ENCODE measurements at places on chromosomes 11 and 22.

- DNase-seq = no peak
These were observed 55.0 kb upstream of the GLYAT start for GRCh38 chr11:58786693-58787092.

- DNase-seq = no peak
These were observed 16.4 kb downstream of the SMARCB1 start for GRCh38 chr22:23803001-23803819.

- no peak for DNase-seq
These were observed 896.2 kb downstream of the BRD1 start for GRCh38 chr22:48931452-48931851.

GRCh38 chr11:114178656-114179055 lies 117.5 kb upstream of the NNMT start:
- no peak for DNase-seq

GRCh38 chr11:44454666-44455065 lies 110.8 kb upstream of the CD82 start:
- no peak for DNase-seq

GRCh38 chr11:8886322-8886721 lies 24.7 kb upstream of the AKIP1 start:
- DNase-seq = no peak

DNA sequence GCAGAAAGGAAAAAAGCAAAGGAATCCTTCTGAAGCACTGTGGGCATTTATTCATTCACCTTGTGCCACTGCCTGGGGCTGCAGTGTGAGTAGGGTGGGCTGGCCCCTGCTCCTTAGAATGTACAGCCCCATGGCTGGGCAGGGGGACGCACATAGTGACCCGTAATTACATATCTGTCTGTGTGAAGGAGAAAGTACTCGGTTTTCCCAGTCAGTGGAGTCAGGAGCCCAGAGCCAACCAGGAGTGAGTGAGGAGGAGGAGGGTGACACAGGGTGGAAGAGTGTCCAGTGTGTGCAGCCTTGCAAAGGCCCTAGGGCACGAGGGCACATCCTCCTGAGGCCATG lies 91.9 kb downstream of the CDKN1C start:
- no peak for DNase-seq

DNA sequence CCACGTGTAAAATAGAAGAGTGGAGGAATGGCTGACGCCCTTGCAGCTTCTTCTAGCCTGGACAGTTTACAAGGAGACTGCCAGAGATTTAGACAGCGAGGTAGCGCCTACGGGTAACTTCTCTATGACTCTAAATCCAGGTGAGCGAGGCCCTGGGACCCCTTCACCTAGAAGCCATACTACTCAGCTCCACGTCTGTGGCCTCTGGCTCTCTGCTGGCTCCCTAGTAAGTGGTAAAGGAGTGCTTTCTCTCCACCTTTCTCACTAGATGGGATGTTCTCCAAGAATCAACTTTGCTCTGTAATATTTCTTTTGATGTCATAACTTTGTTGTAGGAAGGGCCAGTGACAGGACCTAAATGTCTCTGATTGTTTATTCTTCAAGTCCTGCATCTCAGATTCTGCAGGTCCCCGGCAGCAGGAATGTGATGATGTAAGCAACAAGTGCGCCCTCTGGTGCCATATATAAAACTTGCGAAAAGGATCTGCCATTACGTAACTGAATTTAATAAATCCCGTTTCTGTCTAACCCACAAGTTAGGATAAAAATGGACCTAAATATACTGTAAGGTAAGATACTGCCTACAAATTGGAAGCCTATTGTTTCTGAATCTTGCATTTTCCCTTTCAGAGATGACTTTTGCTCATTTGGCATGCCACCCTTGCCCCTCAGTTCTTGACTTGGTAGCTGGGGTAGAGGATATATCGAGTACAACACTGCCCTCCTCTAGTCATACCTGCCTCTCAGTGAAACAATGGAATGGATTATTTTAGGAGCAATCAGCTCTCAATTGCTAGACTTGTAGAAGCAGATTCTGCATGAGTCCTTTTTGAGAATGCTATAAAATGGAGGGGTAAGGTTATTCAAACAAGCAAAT lies 11.0 kb upstream of the PTPN5 start:
- no peak for DNase-seq

- no peak for DNase-seq
These were observed 936.7 kb downstream of the BRD1 start for GRCh38 chr22:48890693-48891554.

- DNase-seq = no peak
These were observed 19.4 kb upstream of the MS4A6E start for GRCh38 chr11:60307507-60308195.

- DNase-seq = no peak
These were observed 81.9 kb upstream of the SPON1 start for GRCh38 chr11:13880634-13881033.

DNA sequence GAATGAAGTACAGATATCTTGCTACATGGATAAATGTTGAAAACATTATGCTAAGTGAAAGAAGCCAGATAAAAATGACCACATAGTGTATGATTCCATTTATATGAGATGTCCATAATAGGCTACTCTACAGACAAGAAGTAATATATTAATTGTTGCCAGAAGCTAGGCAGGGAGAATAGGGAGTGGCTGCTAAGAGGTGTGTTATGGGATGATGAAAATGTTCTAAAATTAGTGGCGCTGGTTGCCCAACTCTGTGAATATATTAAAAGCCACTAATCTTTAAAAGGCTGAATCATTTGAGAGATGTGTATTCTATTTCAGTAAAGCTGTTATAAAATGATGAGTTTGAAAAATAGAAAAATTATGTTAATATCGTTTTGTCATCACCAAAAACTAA lies 144.4 kb downstream of the NCAM1 start:
- no peak for DNase-seq

DNA sequence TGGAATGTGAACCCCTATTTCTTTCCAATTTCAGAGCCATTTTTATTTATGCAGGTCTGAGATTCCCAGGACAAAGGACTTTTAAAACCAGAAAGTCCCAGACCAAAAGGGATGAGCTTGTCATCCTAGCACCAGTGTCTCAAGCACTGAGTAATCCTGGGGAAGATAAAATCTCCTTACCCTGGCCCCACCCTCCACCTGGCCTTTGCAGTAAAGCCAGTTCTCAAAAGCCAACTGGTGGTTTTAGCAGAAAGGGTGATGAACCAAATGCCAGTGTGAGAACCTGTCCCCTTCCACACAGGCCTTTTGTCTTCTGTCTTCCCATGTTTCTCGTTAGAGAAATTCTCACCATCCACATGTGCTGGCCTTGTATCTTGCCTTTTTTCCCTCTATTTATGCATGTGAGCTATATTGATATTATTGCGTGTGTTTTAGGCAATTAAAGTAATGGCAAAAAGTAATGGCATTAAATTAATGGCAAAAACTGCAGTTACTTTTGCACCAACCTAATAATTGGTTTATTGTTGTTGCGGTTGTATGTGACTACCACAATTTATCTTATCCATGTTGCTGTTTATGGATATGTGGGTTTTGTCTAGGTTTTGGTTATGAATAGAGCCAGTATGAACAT lies 191.3 kb downstream of the MYO18B start:
- no peak for DNase-seq

- DNase-seq = no peak
These were observed 3.6 kb upstream of the VPS37C start for GRCh38 chr11:61164606-61165424.

DNA sequence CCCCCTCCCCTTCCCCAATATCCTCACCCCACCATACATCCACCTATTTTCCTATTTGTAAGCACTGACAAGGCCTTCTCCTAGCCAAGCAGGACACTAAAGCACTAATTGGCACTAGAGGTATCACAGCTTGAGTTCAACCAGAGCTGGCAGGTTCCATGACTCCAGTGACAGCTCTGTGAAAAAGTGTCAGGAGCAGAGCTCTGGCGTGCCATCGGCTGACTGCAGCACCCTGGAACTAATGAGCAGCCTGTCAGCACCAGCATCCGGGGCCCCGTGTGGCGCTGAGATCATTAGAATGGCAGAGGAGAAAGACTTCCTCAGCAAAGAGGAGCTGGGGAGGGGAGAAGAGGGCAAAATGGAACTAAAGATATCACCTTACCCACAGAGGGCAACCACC lies 847.4 kb downstream of the NTM start:
- DNase-seq = no peak

GRCh38 chr11:12540913-12541582 lies 133.2 kb upstream of the TEAD1 start:
- DNase-seq = no peak

DNA sequence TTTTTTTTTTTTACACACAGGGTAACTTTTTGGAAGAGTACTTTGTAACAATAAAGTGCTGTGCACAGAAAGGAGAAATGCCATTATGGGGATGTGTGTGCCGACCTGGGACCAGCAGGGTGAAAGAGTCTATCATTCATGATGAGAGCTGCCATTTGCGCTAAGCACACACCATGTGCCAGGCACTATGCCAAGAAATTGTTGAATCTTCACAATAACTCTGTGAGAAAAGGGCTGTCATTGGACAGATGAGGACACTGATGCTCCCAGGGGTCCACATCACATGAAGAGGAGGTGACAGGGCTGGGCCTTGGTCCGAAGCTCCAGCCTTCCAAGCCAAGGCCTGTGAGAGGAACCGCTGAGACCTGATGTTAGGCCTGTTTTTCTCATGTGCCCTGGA lies 5.6 kb downstream of the DUSP18 start:
- DNase-seq = no peak

- no peak for DNase-seq
These were observed at the start of gene PHLDA2 for GRCh38 chr11:2928605-2929530. Gene PHLDA2, minus strand, starts transcription at chr11:2929420. Its CDS starts 56 bp downstream, at chr11:2929364.

GRCh38 chr11:7899418-7899817 lies 31.6 kb downstream of the OR10A6 start:
- no peak for DNase-seq

GRCh38 chr11:119983240-119983732 lies 154.6 kb downstream of the TRIM29 start:
- no peak for DNase-seq

- no peak for DNase-seq
These were observed 704.1 kb upstream of the CCDC179 start for GRCh38 chr11:23564370-23564769.

- DNase-seq = no peak
These were observed 32.3 kb upstream of the CAT start for GRCh38 chr11:34406413-34406812.

GRCh38 chr11:48013269-48013901 lies 33.0 kb downstream of the PTPRJ start:
- no peak for DNase-seq

DNA sequence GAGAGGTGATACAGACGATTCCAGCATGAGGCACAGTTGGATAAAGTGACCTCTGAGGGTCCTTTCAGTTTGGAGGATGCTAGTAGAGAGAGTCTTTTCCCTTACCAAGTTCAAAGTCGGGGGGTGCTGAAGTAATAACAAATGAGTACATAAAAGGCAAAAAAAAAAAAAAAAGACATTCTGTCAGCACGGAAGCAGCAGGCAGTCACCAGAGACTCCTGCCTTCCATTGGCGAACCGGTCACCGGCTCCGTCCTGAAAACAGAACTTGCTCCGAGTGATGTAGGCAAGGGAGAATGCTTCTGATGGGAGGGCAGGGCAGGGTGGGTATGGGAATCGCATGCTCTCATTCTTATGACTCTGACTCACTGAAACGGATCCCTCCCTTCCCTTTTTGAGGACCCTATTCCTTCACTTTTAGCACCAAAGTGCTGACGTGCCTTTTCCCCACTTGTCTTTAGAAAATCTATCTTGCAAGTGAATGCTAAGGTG lies 65.9 kb downstream of the PRR5L start:
- DNase-seq = no peak

GRCh38 chr22:22716136-22716665 lies 71.8 kb downstream of the GGTLC2 start:
- DNase-seq = no peak

DNA sequence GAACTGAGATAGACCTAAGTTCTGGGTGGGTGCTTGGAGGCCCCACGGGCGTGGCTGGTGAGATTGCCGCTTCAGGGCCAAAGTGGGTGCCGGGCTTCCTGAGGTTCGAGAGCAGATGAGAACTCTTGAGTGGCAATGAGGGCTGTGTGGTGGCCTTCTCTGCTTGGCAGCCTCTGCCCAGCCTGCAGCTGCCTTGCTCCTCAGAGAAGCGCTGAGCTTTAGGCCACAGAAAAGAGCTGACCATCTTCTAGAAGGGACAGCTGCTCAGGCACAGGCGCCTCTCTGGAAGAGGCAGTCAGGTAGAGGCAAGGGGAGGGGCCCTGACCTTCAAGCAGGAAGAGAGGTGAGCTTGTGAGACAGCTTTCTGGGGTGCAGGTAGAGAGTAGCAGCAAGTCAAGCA lies 72.8 kb downstream of the MED15 start:
- no peak for DNase-seq

DNA sequence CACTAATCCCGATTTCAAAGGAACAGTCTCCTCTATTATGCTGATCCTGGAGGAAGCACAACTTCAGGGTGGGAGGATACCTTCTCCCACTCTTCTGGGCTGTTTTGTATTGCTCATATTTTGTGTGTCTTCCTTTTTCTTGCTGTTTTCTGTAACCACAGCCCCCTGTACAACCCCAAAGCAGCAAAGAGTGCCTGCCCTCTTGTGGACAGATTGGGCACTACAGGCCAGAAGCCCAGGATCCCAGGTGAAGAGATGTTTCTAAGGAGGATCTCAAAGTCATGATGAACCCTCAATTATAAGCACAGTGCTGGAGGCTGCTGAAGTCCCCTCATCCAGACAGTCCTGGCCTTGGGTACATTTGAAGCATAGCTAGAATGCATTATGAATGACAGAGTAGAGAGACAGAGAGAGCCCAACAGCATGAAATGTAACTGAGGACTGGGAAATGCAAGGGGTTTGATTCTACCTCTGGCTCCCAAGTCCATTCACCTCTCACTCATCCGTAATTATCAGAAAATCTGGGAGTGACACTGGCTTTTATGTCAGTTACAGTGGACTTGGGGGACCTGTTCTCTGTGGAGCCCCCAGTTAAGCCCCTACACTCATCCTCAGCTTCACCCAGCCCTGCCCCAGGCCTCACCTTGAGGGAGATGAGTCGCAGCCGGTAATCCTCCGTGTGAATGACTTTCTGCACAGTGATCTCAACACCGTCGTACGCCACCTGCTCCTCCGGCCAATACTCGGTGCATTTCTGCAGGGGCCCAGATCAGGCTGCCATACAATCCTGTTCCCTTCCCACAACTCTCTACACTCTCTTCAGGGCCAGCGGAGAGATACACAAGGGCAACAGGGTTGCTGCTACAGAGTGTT lies 6.2 kb upstream of the IGSF22 start:
- DNase-seq = peak; percentile 56

DNA sequence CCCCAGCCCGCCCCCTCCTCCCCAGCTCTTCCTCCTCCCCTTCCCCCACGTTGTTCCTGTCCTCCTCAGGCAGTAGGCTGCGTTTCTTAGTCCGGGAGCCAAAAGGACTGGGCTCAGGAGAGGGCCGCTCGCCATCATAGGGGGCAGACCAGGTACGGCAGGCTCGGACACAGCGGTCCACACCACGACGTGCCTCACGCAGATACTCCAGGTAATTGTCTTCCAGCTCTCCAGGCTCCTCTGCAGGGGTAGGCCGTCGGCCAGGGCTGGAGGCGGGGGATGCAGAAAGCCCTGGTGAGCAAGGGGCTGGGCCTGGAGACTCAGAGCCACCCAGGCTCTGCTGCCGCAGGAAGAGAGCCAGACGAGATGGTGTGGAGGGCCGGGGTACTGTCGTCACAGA lies 12.4 kb downstream of the C11orf42 start:
- no peak for DNase-seq

- no peak for DNase-seq
These were observed 6.3 kb downstream of the HRAS start for GRCh38 chr11:528815-529727.

- DNase-seq = no peak
These were observed 43.8 kb upstream of the JAM3 start for GRCh38 chr11:134025082-134025429.

- DNase-seq = no peak
These were observed 13.0 kb upstream of the GNAZ start for GRCh38 chr22:23057331-23057730.
